ENCODE measurements at places on chromosomes 7 and 10.
A peak's percentile ranks its signal among the peaks of the same experiment; 100 is the strongest.

- no peak for DNase-seq
Observed at GRCh38 chr10:128189176-128189575, 63.0 kb upstream of the MKI67 start.

GRCh38 chr10:44008270-44008916 lies 359.7 kb upstream of the ZNF32 start:
- peak; percentile 40 for DNase-seq

DNA sequence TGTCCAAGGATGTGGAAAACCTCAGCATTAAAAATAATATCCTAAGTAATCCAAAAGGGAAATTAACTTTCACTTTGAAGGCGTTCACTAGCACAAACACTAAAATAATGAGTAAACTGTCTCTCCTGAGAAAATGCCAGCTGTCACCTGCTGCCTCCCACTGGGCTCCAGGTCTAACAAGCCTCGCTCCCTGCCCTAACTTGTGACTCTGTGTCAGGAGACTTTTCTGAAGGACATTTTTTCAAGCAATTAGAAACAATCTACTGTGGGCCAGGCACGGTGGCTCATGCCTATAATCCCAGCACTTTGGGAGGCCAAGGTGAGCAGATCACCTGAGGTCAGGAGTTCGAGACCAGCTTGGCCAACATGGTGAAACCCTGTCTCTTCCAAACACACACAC lies 72.8 kb upstream of the GLCCI1 start:
- no peak for DNase-seq

- DNase-seq = peak; percentile 17
Observed at GRCh38 chr7:1609023-1609422, 39.2 kb upstream of the PSMG3 start.

GRCh38 chr10:113069595-113069994 lies 119.5 kb downstream of the TCF7L2 start:
- DNase-seq = peak; percentile 1

GRCh38 chr7:49367072-49367471 lies 406.4 kb upstream of the VWC2 start:
- DNase-seq = no peak

DNA sequence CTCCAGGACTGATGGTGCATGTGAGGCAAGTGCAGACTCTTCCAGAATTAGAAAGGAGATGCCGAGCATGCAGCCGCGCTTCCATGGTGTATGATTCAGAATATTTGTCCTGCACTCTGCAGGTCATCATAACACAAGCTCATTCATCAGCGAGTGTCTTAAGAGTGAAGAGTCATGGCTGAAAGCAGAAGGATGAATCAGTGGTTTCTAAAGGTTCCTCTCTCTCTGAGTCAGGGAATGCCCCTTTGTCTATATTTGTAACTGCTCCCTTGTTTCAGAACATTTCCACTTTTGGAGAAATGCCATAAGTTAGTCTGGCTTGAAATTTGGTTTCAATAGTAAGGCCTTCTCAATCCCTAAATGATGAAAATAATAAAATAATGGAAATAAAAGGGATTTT lies 52.3 kb downstream of the HECW1 start:
- no peak for DNase-seq

- DNase-seq = no peak
Observed at GRCh38 chr10:95312257-95312656, 21.5 kb upstream of the PDLIM1 start.

GRCh38 chr7:155322530-155322929 lies 24.9 kb downstream of the INSIG1 start:
- no peak for DNase-seq

- DNase-seq = no peak
Observed at GRCh38 chr7:16446508-16446907, 19.0 kb downstream of the SOSTDC1 start.
